H54 (cell line): ENCODE measurements at places on chromosomes 6 and 20.
A peak's percentile ranks its signal among the peaks of the same experiment; 100 is the strongest.

- DNase-seq: no peak
Observed at GRCh38 chr6:72623808-72624207, 1.9 kb downstream of the KCNQ5 start.

- DNase-seq: peak; percentile 78
Observed at GRCh38 chr20:2101057-2101864, at the start of gene STK35. STK35 (plus strand) TSS chr20:2101827; CDS start chr20:2101882, 55 bp downstream.

DNA sequence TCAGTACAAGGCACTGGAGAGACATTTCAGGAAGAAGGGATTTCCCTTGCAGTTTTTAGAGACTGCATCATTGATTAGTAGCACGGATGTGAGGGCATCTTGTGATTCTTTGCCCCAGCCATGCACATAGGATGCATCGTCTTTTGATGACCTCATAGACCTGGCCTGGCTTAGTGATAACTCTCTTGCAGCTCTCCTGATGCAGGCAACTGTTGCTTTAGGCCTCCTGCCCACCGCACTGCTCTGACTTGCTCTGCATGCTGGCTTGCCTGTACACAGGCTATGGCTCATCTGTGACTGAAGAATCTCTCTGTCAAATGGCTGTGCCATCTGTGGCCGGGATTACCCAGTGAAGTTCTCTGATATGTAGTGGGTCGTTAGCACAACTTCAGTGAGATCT lies 207.7 kb upstream of the PTCHD4 start:
- no peak for DNase-seq

DNA sequence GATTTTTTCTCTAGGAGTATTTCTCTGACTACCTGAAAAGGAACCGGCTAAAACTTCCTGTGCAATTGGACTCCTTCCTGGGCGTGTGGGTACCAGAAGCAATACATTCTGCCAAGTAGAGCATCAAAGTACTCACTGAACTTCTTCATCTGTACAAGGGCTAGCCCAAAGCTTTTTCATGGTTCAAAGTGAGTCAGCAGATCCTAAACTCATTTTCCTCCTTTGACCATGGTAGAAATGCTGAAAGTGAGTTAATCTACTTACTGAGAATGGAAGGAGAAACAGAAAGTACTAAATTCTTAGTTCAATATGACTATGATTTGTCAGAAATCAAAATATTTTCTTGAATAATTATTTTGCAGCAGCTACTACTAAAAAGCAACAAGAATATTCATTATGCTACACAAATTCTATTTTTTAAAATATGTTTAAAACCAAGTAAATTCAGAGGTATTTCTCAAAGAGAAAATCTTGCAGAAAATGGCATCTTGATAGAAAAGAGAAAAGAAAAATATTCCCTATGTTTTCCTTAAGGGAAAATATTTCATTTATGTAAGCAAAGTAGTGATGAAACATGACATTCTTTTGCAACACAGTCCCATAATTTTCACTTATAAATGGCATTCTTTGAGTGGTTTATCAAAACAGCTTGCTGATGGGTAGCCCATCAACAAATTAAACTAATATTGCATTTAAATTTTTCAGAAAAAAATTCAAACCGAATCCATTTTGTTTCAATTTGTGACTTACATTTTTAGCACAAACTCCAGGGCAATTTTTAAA lies 3.7 kb upstream of the BEND6 start:
- no peak for DNase-seq

- DNase-seq: peak; percentile 47
Observed at GRCh38 chr6:39280247-39280731, 33.9 kb downstream of the KCNK17 start.

GRCh38 chr6:153309651-153310050 lies 178.6 kb upstream of the RGS17 start:
- no peak for DNase-seq

GRCh38 chr6:42338744-42339222 lies 112.9 kb downstream of the TRERF1 start:
- peak; percentile 80 for DNase-seq

- DNase-seq: no peak
Observed at GRCh38 chr6:104936766-104937535, 20.0 kb upstream of the LIN28B start.

GRCh38 chr20:7031222-7031621 lies 263.7 kb downstream of the BMP2 start:
- DNase-seq: peak; percentile 2

DNA sequence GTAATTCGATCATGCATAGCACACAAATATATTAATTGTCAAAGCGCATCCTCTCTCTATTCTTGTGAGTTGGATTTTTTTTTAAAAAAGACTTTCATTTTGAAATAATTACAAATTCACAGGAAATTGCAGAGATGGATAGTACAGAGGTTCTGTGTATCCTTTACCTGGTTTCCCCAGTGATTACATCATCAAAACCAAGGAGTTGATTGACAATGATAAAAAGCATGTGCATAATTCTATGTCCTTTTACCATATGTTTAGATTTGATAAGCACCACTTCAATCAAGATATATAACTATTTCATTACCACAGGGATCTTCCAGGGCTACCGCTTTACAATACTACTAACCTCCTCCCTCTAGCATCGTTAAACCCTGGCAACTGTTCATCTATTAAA lies 40.2 kb downstream of the CCN2 start:
- DNase-seq: no peak

DNA sequence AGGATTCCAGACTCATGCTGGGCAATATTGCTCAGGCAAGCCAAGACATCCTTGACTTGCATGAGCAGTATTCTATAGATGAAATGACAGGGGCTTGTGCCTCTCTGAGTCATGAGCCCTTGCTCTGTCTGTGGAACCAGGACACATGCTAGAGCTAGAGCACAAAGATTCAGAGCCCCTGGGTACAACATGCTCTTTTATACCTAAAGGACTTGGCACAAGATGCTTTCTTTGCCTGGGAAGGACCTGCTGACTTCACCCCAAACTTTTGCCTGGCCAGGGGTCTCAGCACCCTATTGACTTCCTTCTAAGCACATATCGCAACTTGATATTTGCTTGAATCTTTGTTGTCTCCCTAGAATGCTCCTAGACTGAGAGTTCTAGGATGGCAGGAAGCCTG lies 27.4 kb downstream of the TGM6 start:
- DNase-seq: no peak
